Renal cortical epithelial cell (primary cell): ENCODE measurements at places on chromosomes 7 and 10. TPM values are rescaled to one million over a fixed set of nuclear protein-coding genes. Genes with fewer than 3 reads are reported as not detected.

The TCERG1L gene
- not detected in 2 replicates for total RNA-seq

The HOXA11 gene
- total RNA-seq, result 1.7 and 5.4 TPM in 2 replicates

The ATP6V1F gene
- 82.1 and 145 TPM in 2 replicates for total RNA-seq

The CACNB2 gene
- not detected in 2 replicates for total RNA-seq

The PPRC1 gene
- 7.8 and 17.4 TPM in 2 replicates for total RNA-seq

The CYP2C19 gene
- total RNA-seq, result 0.05 TPM in 1 of 2 replicates, not detected in the other

The PRKAR2B gene
- 0.80 and 0.87 TPM in 2 replicates for total RNA-seq

The PCLO gene
- 0.35 and 5.2 TPM in 2 replicates for total RNA-seq

The IDI2 gene
- not detected in 2 replicates for total RNA-seq

The ASB4 gene
- total RNA-seq, result not detected in 2 replicates

The PNLIP gene
- not detected in 2 replicates for total RNA-seq

The SLC26A4 gene
- total RNA-seq, result 0.10 and 0.87 TPM in 2 replicates

The UPK3B gene
- total RNA-seq, result 0.15 TPM in 1 of 2 replicates, not detected in the other

The FXYD4 gene
- total RNA-seq, result not detected in 2 replicates

The TFEC gene
- 0.17 and 0.80 TPM in 2 replicates for total RNA-seq

The GSTO2 gene
- total RNA-seq, result 8.5 and 8.9 TPM in 2 replicates

The CCDC3 gene
- under 0.01 TPM in 1 of 2 replicates, not detected in the other for total RNA-seq

The MOGAT3 gene
- total RNA-seq, result not detected in 2 replicates

The CFAP69 gene
- total RNA-seq, result 0.87 and 10.3 TPM in 2 replicates

The OR2A2 gene
- not detected in 2 replicates for total RNA-seq

The KCND2 gene
- total RNA-seq, result 0.05 and 0.17 TPM in 2 replicates

The TACR2 gene
- total RNA-seq, result 0.05 TPM in 1 of 2 replicates, not detected in the other

The RNF133 gene
- 0.10 TPM in 1 of 2 replicates, not detected in the other for total RNA-seq

The MUC3A gene
- 0.75 TPM in 1 of 2 replicates, not detected in the other for total RNA-seq
